ENCODE measurements at places on chromosomes 5 and 9.

- DNase-seq = peak; percentile 63
Measured at GRCh38 chr9:34985311-34985899, 4.1 kb upstream of the DNAJB5 start.

GRCh38 chr9:78292026-78292425 lies 4.9 kb upstream of the PSAT1 start:
- no peak for DNase-seq

- DNase-seq = no peak
Measured at GRCh38 chr9:89770531-89771174, 165.8 kb downstream of the GADD45G start.

GRCh38 chr9:9612270-9612669 lies 1000.5 kb downstream of the PTPRD start:
- no peak for DNase-seq

All from hematopoietic multipotent progenitor cell treated with erythropoietin and hydrocortisone succinate and interleukin-3 and kit ligand, for 15 days (in vitro differentiated cells).